Stimulated activated naive CD4-positive, alpha-beta T cell (primary cell): ENCODE measurements at places on chromosomes 4 and X.

DNA sequence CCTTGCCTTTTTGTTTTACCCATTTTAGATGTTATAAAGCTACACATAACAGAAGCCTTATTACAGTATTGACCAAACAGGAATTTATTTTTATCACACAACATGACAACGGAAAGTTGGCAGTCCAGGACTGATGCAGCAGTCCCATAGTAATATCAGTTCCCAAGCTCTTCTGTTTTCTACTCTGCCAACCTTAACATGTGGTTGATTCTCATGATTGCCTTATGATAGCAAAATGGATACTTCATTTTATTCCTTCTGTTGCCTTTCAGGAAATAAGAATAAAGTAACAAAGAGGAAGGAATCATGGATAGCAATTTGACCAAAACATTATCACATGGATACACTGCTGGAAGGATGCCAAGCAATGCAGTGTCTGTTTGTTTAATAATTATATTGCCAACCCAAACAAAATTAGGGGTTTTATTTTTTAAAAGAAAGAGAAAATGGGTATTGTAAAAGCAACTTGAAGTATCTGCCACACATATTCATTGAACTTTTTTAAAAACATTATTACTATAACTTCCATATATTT is 275.7 kb downstream of the STPG2 start:
- no peak for DNase-seq

- no peak for DNase-seq
Observed at GRCh38 chrX:29478336-29479069, 736.9 kb upstream of the MAGEB2 start.

DNA sequence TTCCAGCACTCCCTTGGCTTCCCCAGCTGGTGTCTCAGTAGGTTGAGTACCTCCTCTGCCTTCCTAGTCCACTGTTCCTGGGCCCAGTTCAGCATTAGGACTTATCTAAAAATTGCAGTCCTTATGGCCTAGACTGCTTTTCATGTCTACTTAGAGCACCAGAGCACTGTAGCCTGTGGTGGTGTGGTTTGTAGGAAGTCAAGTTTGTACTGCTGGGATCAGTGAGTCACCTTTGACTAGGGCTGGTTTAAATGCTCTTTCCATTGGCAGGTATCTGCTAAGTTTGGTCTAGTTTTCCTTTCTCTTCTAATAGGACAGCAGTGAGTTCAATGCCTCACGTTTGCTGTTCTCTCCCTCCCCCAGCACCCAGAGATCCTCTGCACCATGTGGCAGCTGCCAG is 233.6 kb upstream of the WDFY3 start:
- no peak for DNase-seq

GRCh38 chr4:159144112-159144694 is 41.3 kb downstream of the RAPGEF2 start:
- DNase-seq: no peak

GRCh38 chr4:151921811-151922210 is 161.0 kb upstream of the GATB start:
- no peak for DNase-seq

- DNase-seq: no peak
Observed at GRCh38 chrX:154829926-154830442, 4.5 kb downstream of the SMIM9 start.

- DNase-seq: peak; percentile 26
Observed at GRCh38 chrX:132017431-132018185, 5.5 kb upstream of the STK26 start.

GRCh38 chr4:155609455-155610059 is 57.1 kb upstream of the GUCY1A1 start:
- DNase-seq: no peak

DNA sequence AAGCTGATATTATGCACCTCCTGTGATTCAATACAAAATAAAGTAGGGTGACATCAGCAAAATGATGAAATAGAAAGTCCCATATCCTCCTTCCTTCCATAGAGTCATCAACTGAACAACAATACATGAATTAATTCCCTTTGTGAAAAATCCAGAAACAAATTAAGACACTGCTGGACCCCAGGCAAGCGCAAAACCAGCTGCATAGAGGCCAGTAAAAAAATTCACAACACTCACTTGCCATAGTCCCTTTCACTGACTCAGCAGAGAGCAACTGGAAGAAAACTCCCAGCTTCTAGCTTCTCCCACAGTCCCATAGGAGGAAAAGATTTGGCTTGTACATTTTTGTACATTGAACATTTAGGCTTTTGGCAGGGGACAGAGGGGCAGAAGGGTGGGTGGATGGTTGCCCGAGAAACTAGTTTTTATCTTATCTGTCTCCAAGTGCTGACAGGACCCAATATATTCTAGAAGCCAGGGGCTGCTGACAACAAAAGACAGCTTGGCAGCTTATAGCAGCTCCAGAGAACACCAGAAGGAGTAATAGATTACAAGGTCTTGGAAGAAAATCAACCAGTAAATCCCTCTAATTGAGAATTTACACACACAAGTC is 124.6 kb downstream of the NDST3 start:
- no peak for DNase-seq

- no peak for DNase-seq
Observed at GRCh38 chrX:113305496-113305895, 464.9 kb upstream of the AMOT start.

- no peak for DNase-seq
Observed at GRCh38 chr4:2901186-2901585, 57.5 kb downstream of the ADD1 start.

DNA sequence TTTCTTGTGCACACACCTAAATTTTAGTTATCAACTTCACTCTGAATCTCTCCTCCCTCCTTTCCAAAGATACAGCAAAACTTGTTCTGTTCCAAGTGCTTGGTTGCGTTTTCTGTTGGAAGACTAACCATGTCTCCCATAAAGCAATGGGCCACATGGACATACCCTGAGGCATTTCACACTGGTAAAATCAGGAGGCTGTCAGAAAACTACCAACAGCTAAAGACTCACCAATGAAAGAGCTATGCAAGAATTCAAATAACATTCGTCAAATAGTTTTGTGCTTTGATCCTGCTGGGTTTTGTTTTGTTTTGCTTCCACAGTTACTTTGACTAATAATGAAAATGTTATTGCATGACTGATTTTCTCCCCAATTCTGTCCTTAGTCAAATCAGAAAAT is 46.0 kb downstream of the PHEX start:
- DNase-seq: no peak

- no peak for DNase-seq
Observed at GRCh38 chr4:152880263-152880662, 55.9 kb upstream of the FHDC1 start.

DNA sequence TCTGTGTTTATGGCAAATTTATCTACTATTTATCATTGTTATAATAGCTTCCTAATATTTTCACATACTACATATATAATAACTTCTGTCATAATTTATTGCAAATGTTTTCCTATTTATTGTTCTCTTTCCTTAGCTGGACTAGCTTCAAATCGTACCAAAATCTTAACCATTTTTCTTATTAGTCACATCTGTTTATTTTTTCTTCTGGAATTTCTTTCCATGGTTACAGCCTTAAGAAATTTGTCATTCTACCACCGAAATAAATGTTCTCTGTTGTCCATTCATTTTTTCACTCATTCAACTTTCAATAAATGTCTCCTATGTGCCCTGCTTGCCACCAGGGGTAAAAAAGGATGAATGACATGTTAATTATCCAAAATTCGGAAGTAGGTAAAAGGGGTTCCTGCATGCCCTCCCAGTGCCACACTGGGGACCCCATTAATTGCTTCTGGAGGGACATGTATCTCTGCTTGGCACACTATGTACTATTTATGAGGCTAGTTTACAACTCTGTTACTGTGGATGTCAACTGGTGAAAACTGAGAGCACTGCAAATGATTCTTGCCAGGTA is 182.1 kb downstream of the SH3KBP1 start:
- DNase-seq: no peak

GRCh38 chrX:151975228-151975593 is 735 bp upstream of the GABRE start:
- no peak for DNase-seq

DNA sequence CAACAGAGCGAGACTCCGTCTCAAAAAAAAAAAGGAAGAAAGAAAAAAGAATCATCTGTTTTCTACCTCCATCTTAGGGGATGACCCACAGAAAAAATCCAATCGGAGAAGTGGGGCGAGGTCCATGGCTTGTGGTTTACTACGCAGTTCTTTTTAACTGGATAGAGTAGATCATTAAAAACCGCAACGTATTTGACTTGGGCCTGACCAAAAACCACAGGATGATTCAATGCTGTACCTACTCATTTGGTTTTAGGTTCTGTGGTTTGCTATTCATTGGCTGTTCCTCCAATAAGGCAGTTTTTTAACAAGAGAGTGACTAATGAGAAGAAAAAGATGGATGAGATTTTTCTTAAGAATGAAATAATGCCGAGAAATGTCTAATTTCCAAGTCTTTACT is 83.7 kb downstream of the FREM3 start:
- no peak for DNase-seq

DNA sequence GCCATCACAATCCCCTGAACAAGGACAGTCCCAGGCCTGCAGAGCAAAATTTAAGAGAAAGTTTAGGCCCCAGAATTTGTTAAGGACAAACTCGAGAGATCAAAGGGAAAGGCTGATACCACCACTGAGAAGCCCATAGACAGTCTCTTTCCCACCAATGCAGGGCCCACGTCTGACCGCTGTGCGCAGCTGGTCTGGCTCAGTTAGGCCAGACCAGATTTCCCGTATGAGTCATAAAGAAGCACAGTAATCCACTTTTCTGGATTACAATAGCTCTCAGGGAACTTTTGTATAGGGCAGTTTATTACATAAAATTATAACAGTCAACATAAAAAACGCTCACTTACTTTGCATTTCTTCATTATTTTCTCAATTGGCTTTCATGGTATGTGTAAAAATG is 259.5 kb downstream of the RCHY1 start:
- no peak for DNase-seq

DNA sequence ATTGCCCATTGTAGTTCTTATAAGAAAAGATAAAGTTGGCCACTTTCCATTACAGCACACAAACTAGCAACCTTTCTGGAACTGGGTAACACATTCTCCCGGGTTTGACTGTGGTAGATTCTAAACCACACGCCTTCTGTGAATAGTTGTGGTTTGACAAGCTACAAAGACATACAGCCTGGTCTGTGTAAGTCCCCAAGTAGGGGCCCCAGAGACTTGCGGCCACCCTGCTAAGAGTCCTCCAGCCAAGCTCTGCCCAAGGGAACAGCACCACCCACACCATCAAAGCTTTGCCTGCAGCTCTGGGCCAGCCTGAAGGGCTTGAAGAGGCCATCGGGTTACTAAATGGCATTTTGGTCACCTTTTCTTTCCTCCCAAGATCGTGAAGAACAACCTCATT is 203.4 kb downstream of the MAML3 start:
- DNase-seq: no peak

- no peak for DNase-seq
Observed at GRCh38 chr4:47816748-47817147, 21.1 kb downstream of the CORIN start.

DNA sequence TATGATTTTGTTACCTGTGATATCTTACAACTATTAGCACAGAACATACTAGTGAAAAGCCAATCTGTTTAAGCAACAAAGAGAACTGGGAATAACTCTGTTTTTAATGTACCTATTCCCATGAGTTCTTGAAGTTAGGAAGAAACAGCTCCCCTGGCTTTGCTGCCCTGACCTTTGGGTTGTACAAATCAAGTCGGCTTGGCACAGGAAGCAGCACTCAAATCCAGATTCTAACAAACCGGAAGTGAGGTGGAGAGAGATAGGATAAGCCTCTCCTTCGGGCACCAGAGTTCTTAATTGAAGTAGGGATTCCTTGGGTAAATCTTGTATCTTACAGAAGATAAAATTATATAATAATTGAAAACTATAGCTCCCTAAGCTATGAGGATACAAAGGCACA is 144.8 kb upstream of the CPEB2 start:
- DNase-seq: no peak

DNA sequence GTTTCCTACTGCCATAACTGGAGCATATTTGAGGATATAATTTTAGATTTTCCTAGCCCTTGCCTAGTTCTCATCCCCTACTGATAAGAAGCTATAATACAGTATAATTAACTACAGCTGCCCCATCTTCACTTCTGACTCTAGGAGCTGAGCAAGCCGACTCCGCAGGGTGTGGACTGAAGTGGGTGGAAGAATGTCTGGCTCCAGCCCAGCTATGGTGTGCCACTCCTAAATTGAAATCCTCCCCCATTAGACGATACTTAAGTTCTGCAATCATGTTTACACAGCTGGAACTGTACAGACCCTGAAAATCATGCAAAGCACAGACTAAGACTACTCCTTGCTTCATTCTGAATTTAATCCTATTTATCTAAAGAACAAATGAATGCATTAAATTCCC is 93.1 kb downstream of the PCDH19 start:
- no peak for DNase-seq

GRCh38 chr4:2341911-2342652 is 76.4 kb downstream of the ZFYVE28 start:
- DNase-seq: no peak
